MM.1S (cell line): ENCODE measurements at places on chromosomes 2 and 18.

GRCh38 chr2:6879011-6879410 lies 1.4 kb downstream of the RSAD2 start:
- DNase-seq = no peak

DNA sequence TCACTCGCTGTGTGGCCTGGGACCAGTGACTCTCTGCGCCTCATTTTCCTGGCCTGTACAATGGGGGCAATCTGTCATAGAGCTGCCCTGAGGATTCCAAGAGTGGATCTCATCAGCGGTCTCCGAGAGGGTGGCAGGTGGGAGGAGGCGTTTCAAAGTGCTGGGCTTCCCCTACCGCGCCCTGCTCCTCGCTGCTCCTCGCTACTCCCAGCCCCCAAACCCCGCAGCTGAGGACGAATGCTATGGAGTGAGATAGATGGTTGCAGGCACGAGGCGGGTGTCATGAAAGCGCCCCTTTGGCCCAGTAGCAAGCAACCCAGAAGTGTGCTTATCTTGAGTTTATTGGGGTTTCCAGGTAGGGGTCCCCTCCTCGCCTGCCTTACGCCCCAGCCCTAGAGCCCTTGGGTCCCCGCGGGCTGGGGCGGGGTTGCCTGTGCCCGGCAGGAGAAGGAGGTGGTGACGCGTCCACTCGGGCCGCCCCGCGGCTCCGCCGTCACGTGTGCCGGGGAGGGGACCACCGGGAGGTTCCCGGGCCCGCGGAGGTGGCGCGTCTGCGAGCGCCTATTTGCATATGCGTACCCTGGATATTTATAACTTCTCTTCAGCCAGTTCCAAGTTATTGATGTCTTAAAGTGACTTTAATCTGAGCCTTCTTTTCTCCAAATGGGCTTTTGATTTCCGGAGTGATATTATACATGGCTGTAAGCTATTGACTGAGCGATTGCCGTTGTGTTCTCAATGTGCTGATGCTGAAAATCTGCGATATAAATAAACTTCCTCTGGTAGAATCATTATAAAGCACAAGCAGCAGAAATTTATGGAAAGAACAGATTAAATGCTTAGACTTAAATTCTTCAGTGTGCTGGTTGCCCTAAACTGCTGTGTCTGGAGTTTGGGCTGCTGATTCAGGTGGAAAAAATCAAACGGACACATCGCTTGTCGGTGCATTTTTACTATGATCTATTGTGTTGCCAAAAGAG lies 263.7 kb downstream of the ATAD2B start:
- no peak for DNase-seq

- no peak for DNase-seq
These were observed 423.2 kb upstream of the NRP2 start for GRCh38 chr2:205259121-205259520.

GRCh38 chr2:205680067-205680466 lies 2.2 kb upstream of the NRP2 start:
- DNase-seq = peak; percentile 76

DNA sequence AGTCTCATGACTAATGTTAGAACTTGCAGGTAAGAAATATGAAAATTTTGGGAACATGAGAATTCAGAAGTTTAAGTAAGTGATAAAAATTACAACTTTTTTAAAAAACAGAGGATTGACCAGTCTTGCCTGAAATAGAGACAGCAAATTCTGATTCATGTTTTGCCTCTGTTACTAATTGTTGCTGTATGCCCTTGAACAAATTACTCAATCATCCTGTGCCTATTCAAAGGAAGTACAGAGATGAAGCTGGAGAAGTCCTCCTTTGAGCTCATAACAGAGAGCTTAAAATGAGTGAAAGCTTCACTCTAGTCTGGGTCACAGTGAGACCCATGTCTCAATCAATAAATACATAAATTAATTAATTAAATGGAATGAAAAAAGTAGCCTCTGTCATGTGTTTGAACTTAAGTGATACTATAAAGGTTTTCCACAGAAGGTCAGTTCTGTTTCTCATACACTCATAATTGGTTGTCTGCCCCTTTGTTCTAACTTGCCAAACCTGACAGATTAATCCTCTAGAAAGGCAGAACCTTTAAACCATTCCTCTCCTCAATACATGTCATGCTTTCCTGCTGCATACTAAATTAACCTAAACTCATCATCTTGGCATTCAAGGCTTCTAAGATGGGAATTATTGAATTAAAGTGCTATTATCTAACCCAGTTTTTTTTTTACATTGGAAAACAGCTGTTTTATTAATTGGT lies 374.6 kb upstream of the LRATD1 start:
- DNase-seq = no peak

- no peak for DNase-seq
These were observed 147.7 kb downstream of the TWIST2 start for GRCh38 chr2:238995634-238996033.
